Brain microvascular endothelial cell (primary cell): ENCODE measurements at places on chromosomes 1 and 21.
A peak's percentile ranks its signal among the peaks of the same experiment; 100 is the strongest.

GRCh38 chr1:156026588-156026987, 5.8 kb upstream of the SSR2 start:
- DNase-seq: no peak

GRCh38 chr1:90704817-90705216, 12.3 kb downstream of the BARHL2 start:
- DNase-seq: no peak

DNA sequence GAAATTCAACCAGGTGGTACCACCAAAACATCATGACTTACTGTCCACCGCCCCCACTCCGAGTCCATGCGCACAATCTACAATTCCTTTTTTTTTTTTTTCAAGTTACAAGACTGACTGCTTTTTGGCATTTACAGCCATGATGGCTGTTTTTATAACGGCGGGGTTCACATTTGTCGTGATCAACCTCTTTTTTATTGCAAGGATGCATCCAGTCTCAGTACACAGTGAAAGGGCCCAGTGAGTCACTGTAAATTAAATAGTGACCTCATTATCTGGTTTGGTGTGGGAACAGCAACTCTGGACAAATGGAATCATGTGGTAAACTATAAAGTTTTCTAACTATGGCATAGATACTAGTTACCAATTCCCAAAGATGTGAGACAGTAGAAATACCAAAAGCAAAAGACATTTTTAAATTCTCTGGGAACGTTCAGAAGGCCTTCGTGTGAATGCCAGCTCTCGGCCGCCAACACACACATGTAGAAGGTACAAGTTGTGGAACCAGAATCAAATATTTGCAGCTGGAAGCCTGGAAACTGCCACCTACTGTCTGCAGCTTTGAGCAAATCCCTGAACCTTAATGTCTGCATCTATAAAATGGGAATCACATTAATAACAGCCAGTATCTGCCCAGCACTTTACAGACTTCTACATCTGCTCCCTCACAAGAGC, 4.9 kb downstream of the GLIS1 start:
- peak; percentile 83 for DNase-seq

DNA sequence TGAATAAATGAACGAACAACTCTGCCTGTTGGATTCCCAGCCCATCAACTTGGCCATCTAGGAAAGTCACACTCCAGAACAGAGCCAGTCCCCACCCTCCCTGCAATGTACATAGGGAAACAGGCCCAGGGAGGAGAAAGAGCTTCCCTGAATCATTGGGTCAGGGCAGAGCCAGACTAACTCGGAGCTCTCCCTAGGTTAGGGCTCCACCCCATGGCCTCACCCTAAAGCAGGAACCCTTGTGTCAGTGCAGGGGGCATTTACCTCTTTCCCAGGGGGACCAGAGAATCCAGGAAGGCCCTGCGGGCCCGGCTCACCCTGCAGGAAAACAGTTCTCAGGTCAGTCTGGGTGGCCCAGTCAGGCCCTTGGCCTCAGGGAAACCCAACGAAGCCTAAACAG, 11.6 kb downstream of the COL9A2 start:
- DNase-seq: no peak

DNA sequence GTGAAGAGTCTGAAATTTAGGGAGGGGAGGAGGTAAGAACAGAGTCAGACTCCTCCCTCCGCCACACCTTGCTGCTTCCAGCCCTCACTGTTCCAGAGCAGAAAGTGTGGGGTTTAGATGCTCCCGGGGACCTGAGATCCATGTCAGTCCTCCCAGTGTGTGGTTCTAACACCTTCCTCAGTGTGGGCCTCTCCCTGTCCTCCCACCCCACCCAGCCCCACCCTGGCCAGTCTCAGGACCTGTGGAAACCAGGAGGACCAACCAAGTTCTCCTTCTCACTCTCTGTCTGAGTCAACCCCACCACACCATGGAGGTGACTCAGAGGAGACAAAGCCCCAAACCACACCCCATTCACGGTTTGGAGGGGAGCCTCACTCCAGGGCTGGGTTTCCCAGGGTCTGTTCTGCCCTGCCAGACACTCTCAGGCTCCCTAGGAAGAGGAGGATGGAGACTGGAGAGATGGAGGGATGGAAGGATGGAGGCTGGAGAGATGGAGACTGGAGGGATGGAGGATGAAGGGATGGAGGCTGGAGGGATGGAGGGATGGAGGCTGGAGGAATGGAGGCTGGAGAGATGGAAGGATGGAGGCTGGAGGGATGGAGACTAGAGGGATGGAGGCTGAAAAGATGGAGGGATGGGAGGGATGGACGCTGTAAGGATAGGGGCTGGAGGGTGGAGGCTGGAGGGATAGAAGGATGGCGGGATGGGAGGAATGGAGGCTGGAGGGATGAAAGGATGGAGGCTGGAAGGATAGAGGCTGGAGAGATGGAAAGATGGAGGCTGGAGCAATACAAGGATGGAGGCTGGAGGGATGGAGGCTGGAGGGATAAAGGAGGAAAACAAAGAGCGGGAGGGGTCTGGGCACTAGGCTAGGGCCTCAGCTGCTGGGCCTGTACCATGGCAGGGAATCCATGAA, 100.9 kb upstream of the RUNX3 start:
- DNase-seq: peak; percentile 43

DNA sequence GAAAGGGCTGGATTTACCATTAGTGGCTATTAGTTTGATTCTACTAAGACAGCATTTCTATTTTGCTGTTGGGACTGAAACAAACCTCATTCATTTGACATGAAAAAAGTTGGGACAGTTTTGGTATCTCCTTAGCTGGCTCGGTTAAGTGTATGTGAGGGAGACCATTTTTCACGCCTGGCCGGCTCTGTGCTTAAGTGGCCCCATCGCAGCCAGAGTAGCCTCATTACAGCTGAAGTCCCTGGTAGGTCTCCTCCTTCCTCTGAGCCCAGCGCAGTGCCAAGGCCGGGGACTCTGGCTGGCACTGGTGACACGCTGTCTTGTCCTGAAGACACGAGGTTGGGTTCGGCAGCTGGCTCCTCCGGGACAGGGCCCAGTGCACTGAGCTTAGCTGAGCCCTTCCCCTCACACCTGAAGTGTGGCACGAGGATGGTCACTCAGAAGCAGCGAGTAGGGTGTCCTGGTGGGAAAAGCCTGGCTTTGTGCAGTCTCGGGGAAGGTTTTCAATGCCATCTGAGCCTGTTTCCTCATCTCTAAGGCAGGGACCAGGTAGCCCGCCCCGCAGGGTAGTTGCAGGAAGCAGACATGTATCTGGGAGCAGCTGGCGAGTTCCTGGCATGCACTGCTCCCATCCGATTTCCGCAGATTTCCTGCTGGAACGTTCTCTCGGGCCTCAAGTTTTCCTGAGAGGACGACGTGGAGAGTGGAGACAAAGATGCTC, 196.5 kb downstream of the DYRK1A start:
- no peak for DNase-seq

DNA sequence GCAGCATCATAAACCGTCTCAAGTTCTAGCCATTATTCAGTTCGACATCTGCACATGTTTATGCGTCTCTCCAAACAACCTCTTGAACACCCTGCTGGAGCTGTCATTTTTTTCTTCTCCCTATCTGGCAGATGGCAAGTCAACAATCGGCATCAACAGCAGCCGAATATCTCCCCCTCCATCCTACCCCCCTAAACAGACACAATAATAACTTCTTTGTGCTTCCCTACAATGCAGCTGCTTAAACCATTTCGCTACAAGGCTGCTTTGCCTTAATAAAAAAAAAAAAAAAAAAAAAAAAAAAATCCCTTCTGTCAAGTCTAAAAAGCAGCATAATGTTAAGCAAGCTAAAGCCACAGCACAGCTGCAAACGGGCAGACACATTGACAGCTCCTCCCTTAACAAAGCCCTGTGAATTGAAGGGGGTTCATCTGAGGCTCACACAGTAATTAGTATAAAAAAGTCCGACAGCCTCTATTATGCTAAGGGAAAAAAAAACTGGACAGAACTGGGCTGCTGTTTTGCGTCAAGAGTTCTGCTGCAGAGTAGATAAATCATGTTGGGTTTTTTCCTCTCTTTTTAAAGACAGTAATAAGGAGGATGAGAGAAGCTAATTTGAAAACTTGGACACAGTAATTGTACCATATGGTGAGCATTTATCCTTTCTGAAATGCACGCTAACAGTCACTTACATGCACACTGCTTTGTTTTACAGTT, 136.4 kb downstream of the AKT3 start:
- DNase-seq: no peak

DNA sequence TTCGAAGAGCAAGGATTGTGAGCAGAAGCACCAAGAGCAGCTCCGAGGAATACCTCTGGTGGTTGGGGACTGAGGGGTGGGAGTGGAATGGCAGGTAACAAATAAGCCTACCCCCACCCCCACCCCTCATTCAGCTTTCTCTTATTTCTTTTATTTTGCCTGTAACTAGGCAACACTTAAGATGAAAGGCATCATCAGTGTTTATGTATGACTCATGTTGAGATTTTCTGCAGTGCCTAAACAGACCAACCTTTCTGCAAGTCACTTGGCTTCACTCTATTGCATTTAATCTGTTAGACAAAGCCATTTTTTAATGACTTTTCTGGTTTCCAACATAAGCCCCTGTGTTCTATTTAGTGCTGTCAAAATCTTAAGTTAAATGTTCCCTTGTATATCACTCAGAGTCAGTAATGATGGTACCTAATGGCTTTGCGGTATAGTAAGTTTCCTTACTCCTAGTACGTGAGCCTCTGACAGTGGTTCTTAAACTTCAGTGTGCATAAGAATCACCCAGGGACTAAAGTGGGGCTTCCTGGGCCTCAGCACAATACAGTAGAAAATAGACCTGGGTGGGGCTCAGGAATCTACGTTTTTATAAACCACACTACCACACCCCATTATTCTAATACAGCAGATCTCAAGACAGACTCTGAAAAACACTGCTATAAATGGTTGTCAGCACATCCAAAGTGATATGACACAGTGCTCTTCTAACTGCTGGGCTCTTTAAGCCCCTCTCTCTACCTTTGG, 19.9 kb downstream of the CASQ2 start:
- DNase-seq: peak; percentile 57

- no peak for DNase-seq
Measured at GRCh38 chr1:158077411-158078256, 84.2 kb downstream of the KIRREL1 start.

DNA sequence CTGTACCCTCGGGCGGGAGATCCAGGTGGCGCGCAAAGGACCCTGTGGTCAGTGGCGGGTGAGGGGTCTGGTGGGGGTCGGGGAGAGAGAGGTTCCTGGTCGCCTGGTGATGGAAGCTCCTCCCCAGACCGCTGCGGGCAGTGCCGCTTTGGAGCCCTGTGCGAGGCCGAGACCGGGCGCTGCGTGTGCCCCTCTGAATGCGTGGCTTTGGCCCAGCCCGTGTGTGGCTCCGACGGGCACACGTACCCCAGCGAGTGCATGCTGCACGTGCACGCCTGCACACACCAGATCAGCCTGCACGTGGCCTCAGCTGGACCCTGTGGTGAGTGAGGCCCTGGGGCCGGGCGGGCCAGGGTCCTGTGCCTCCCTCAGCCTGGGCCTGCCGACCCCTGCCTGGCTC, 23.5 kb downstream of the AGRN start:
- no peak for DNase-seq

GRCh38 chr1:28775121-28775942, 36.6 kb upstream of the OPRD1 start:
- DNase-seq: peak; percentile 25

DNA sequence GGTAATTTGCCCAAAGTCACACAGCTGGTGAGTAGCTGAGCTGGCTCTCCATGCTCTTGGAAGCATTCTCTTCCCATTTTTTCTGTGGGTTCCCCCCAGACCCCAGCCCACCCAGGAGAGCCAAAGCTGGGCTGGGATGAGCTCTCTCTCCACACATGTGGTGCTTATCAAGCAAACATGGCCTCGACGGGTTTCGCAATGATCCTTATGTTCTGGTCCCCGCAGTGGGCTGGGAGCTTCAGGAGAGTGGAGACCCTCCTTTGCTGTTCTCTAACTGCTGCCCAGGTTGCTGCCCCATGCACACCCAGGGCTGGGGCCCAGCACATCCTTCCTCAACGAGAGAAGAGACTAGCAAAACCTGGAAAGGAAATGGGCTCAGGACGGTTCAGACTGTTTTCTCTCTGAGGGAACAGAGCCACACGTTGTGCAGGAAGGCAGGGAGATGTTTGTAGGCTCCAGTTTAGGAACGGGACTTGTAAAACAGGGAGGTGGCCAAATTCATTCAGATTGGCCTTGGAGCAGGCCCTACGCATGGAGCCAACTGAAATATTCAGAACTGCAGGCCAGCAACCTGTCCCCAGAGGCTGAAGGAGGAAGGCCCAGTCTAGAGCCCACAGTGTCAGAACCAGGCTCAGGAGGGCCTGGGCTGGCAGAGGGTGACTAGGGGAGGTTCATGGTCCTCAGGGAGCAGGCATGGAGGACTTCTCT, 27.2 kb upstream of the CSF1 start:
- no peak for DNase-seq

- no peak for DNase-seq
Measured at GRCh38 chr1:165543532-165544438, at the start of gene LRRC52. LRRC52 (plus strand) TSS chr1:165544000; CDS start chr1:165544297, 297 bp downstream.

DNA sequence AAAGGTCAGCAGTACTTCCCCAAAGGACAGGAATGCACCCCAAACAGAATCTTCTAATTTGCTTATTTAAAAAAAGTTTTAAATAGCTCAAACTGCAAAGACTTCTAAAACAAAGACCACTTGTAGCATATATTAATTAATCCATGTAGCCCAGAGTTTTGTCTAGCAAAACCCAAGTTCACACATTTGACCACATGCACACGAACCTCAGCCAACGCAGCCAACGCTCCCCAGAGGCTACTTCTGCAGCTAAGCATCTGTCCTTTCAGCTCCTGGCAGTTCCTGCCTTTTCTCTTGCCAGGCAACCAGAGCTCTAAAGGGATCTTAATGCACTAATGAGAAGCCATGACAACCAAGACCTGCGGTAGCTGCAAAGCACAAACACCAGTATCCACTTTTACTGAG, 89.6 kb downstream of the RERE start:
- no peak for DNase-seq

DNA sequence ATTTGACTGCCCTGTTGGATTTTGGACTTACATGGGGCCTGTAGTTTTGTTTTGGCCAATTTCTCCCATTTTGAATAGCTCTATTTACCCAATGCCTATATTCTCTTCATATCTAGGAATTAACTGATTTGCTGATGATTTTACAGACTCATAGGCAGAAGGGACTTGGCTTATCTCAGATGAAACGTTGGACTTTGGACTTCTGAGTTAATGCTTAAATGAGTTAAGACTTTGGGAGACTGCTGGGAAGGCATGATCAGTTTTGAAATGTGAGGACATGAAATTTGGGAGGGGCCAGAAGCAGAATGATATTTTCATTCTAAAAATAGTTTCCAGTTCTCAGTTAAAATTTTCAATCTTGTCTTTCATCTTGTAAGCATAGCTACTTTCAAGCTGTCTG, 222.3 kb downstream of the COP1 start:
- DNase-seq: no peak

GRCh38 chr21:42827588-42827987, 51.8 kb downstream of the WDR4 start:
- DNase-seq: no peak

- DNase-seq: no peak
Measured at GRCh38 chr1:17039522-17039921, 14.3 kb downstream of the SDHB start.

GRCh38 chr1:36306210-36306901, at the start of gene SH3D21:
SH3D21 (plus strand) TSS chr1:36306368; CDS start chr1:36306421, 53 bp downstream.
- no peak for DNase-seq
